ENCODE measurements at places on chromosomes 16 and 17. TPM values are rescaled to one million over a fixed set of nuclear protein-coding genes. Genes with fewer than 3 reads are reported as not detected.
A peak's percentile ranks its signal among the peaks of the same experiment; 100 is the strongest.

Gene PABPN1L
- total RNA-seq, result not detected

DNA sequence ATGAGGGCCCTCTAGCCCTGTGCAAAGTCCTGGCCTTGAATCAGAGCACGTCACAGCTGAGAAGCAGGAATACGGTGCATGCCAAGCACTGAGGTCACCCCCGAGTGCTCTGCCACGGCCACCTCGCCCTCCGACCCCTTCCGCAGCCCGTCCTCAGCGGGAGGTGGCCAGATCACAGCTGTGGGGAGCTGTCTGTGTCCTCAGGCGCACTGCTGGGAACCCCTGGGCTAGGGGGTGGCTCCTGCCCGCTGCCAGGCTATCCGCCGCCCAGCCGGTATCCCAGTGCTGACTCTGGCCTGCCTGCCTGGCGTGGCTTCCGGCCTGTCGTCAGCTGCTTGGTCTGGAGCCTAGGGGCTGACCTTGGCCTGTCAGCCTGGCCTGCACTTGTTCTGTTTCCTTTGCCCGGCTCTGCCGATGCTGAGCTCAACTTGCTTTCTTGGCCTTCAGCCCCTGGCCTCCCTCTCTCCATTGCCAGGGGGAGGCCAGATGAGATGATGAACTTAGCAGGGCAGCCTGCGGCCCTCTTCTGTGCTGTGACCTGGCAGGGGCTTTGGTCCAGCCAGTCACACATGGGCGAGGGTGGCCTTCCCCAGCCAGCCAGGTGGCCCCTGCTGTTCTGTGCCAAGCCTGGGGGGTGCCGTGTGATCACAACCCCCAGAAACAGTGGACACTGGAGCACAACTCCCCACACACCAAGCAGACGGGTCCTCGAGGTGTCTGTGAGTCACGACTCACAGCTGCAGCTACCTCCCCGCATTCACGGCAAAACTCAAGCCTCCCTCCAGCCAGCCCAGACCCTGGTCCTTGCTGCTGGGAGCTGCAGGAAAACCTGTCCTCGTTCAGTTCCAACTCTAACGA is 77.3 kb downstream of the ZDHHC7 start:
- DNase-seq, result peak; percentile 8

Gene G6PC1
- not detected for total RNA-seq

- no peak for DNase-seq
These were observed 43.7 kb upstream of the NFAT5 start for GRCh38 chr16:69522041-69522578.

Gene GLIS2
- 24.0 TPM for total RNA-seq
